Regular cardiac myocyte (primary cell): ENCODE measurements at places on chromosomes 6 and 20. TPM values are rescaled to one million over a fixed set of nuclear protein-coding genes. Genes with fewer than 3 reads are reported as not detected.

The DDRGK1 gene
- total RNA-seq = 34.7 and 41.2 TPM in 2 replicates

The IL17A gene
- not detected in 2 replicates for total RNA-seq

The TRDN gene
- total RNA-seq = not detected in 2 replicates

The COL21A1 gene
- total RNA-seq = 0.38 and 1.7 TPM in 2 replicates

The SLC13A3 gene
- total RNA-seq = 0.38 and 2.3 TPM in 2 replicates

The GSTA3 gene
- not detected in 2 replicates for total RNA-seq

The PTCRA gene
- 0.19 TPM in 1 of 2 replicates, not detected in the other for total RNA-seq

The TENT5A gene
- 35.3 and 45.7 TPM in 2 replicates for total RNA-seq

The SPATA25 gene
- 0.19 and 0.28 TPM in 2 replicates for total RNA-seq

The PTK6 gene
- under 0.01 TPM in 1 of 2 replicates, not detected in the other for total RNA-seq

The GRIK2 gene
- 0.38 and 1.1 TPM in 2 replicates for total RNA-seq

The CRISP2 gene
- total RNA-seq = not detected in 2 replicates

The CLPSL2 gene
- total RNA-seq = not detected in 2 replicates

The VARS2 gene
- 14.4 and 16.5 TPM in 2 replicates for total RNA-seq

The WFDC10B gene
- not detected in 2 replicates for total RNA-seq

The FKBP1C gene
- total RNA-seq = 0.28 and 0.38 TPM in 2 replicates

The LYRM4 gene
- total RNA-seq = 20.1 and 29.9 TPM in 2 replicates

The MDN1 gene
- 21.4 and 24.7 TPM in 2 replicates for total RNA-seq

The SGK1 gene
- total RNA-seq = 156 and 248 TPM in 2 replicates

The TP53TG5 gene
- total RNA-seq = under 0.01 TPM in 1 of 2 replicates, not detected in the other

The FAM50B gene
- total RNA-seq = 6.8 and 10.4 TPM in 2 replicates

The SLC35B3 gene
- total RNA-seq = 19.7 and 38.0 TPM in 2 replicates

The KIFC1 gene
- 5.9 and 52.1 TPM in 2 replicates for total RNA-seq

The C6orf118 gene
- not detected in 2 replicates for total RNA-seq

The SEL1L2 gene
- not detected in 2 replicates for total RNA-seq

The BPIFA1 gene
- not detected in 2 replicates for total RNA-seq

The EYA4 gene
- 0.19 and 2.0 TPM in 2 replicates for total RNA-seq

The PROCR gene
- 85.3 and 244 TPM in 2 replicates for total RNA-seq

The CCDC170 gene
- 0.19 and 0.56 TPM in 2 replicates for total RNA-seq

The ADA gene
- total RNA-seq = 9.0 and 14.4 TPM in 2 replicates

The CAGE1 gene
- total RNA-seq = under 0.01 TPM in 2 replicates

The SLC52A3 gene
- total RNA-seq = not detected in 2 replicates

The MMUT gene
- 12.1 and 15.5 TPM in 2 replicates for total RNA-seq

The SAMD5 gene
- under 0.01 TPM in 2 replicates for total RNA-seq

The BAK1 gene
- 11.8 and 15.3 TPM in 2 replicates for total RNA-seq

The TMC2 gene
- not detected in 2 replicates for total RNA-seq

The C20orf96 gene
- total RNA-seq = 1.2 and 2.0 TPM in 2 replicates

The OR2H2 gene
- total RNA-seq = not detected in 2 replicates

The VSTM2L gene
- 2.5 and 3.7 TPM in 2 replicates for total RNA-seq

The ZNF512B gene
- 5.1 and 8.4 TPM in 2 replicates for total RNA-seq

The AP5S1 gene
- 12.1 and 18.6 TPM in 2 replicates for total RNA-seq

The LY6G6F gene
- total RNA-seq = not detected in 2 replicates

The ZNF391 gene
- total RNA-seq = 0.19 and 2.5 TPM in 2 replicates

The RNF182 gene
- 9.0 and 10.0 TPM in 2 replicates for total RNA-seq

The SAMHD1 gene
- 22.8 and 23.1 TPM in 2 replicates for total RNA-seq

The RIPPLY2 gene
- not detected in 2 replicates for total RNA-seq

The OPRL1 gene
- total RNA-seq = 0.19 and 2.0 TPM in 2 replicates

The HAO1 gene
- total RNA-seq = not detected in 2 replicates

The GLP1R gene
- total RNA-seq = under 0.01 TPM in 1 of 2 replicates, not detected in the other

The ZC2HC1B gene
- not detected in 2 replicates for total RNA-seq

The DUSP15 gene
- total RNA-seq = 0.56 TPM in 1 of 2 replicates, not detected in the other

The MAK gene
- total RNA-seq = not detected in 2 replicates

The EFCAB8 gene
- total RNA-seq = under 0.01 and 0.38 TPM in 2 replicates

The FNDC11 gene
- 0.19 and 0.56 TPM in 2 replicates for total RNA-seq

The SYNDIG1 gene
- total RNA-seq = 0.58 and 1.4 TPM in 2 replicates

The MLIP gene
- total RNA-seq = not detected in 2 replicates

The ZNF831 gene
- total RNA-seq = not detected in 2 replicates

The THBD gene
- 18.0 and 20.3 TPM in 2 replicates for total RNA-seq
